ENCODE measurements at places on chromosomes 2 and 18.

DNA sequence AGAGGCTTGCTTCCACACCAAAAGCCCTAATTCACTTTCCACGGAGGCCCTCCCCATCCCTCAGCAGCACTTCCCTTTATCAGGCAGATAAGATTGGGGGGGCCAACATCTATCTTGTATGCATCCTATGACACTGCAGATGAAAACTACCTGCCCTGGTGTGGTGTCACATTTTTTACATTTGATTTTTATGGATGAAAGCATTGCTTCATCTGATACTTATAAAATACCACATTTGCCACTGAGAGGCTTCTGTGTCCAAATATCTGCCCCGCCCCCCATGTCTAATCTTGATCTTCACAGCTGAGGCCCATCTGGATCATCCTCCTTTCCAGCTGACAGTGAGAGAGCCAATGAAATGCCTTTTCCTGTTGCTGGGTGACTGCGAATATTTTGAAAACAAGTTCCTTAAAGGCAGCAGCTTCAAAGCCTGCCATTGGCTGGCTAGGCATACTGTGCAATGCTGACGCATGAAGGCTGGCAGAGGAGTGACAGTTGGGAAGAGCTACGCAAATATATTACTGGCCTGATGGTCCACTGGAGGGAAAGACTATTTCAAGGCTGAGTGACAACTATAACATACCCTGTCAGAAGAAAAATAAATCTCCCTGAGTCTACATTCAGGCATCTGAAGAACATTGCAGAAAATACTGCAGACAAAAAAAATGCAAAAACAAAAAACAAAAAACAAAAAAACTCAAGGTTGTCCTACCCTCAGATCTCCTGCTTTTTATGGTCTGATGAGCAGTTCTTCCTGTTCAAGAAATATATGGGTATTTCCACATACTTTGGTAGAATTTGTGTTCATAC, 318.7 kb downstream of the PDE11A start:
- DNase-seq: no peak

- no peak for DNase-seq
Measured at GRCh38 chr2:199160081-199160480, 297.7 kb downstream of the SATB2 start.

DNA sequence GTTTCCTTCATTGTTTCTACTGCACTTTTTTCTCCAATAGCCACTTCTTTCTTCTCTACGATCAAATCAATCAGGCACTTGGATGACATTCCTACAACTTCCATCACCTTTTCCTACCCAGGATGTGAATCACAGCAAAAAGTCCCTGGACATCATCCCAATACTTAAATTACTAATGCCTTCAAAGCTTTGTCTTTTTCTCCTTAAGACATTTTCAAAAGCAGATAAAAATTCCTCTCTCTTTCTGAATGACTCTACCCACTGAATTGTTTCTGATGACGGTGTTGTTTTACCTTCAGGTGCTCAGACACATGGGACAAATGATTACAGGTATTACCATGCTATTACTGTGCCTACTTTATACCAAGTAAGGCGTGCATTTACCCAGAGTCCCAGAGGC, 500.9 kb downstream of the FBXO15 start:
- no peak for DNase-seq

GRCh38 chr18:78069784-78070664, 820.4 kb downstream of the GALR1 start:
- no peak for DNase-seq

- no peak for DNase-seq
Measured at GRCh38 chr2:215607766-215608165, 171.9 kb upstream of the FN1 start.

- DNase-seq: no peak
Measured at GRCh38 chr2:45919711-45920111, 268.2 kb downstream of the PRKCE start.

GRCh38 chr2:224946895-224947294, 95.4 kb downstream of the DOCK10 start:
- DNase-seq: no peak

GRCh38 chr2:169315357-169315756, 47.0 kb downstream of the LRP2 start:
- no peak for DNase-seq

GRCh38 chr18:805008-805754, 6.9 kb downstream of the YES1 start:
- no peak for DNase-seq

DNA sequence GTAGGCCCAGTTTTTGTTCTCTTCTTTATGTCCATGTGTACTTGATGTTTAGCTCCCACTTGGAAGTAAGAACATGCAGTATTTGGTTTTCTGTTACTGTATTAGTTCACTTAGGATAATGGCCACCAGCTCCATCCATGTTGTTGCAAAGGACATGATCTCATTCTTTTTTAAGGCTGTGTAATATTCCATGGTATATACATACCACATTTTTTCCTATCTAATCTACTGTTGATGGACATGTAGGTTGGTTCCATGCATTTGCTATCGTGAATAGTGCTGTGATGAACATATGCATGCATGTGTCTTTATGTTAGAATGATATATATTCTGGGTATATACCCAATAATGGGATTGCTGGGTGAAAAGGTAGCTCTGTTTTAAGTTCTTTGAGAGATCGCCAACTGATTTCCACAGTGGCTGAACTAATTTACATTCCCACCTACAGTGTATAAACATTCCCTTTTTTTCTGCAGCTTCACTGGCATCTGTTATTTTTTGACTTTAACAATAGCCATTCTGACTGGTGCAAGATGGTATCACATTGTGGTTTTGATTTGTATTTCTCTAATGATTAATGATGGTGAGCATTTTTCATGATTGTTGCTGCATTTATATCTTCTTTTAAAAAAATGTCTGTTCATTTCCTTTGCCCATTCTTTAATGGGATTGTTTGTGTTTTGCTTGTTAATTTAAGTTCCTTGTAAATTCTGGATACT, 22.9 kb downstream of the LTBP1 start:
- no peak for DNase-seq

DNA sequence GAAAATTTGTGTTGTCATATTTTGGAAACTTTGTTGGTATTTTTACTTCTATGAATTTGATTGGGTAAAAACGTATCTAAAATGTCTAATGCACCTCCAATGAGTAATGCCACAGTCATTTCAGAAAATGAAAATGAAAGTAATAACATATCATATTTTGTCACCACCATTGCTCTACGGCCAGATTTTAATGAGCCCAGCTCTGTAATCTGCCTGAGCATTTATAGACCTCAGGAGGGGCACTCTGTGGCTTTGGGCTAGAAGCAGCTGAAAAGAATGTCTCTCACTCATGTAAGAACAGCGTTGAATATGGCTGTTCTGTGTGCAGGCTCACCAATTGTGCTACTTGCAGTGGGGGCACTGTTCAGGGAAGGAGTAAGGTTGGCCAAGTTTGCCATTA, 32.7 kb upstream of the ABCA12 start:
- DNase-seq: no peak

GRCh38 chr2:17470855-17471641, 47.2 kb downstream of the RAD51AP2 start:
- DNase-seq: no peak

DNA sequence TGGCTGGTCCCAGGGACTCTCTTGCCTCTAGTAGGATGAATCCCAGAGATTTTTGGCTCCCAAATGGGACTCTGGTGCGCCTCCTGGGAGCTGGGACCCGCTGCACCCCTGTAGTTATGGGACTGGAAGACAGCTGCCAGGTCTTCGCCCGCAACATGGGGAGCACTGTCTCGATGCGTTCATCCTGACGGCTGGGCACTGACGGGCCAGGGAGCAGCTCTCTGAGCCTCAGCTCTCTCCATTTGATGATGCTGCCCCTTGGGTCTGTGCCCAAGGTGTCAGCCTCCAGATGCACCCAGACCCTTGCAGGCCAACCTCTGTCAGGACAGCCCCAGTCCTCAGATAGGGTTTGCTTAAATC, 9.3 kb upstream of the ARMC9 start:
- DNase-seq: no peak

DNA sequence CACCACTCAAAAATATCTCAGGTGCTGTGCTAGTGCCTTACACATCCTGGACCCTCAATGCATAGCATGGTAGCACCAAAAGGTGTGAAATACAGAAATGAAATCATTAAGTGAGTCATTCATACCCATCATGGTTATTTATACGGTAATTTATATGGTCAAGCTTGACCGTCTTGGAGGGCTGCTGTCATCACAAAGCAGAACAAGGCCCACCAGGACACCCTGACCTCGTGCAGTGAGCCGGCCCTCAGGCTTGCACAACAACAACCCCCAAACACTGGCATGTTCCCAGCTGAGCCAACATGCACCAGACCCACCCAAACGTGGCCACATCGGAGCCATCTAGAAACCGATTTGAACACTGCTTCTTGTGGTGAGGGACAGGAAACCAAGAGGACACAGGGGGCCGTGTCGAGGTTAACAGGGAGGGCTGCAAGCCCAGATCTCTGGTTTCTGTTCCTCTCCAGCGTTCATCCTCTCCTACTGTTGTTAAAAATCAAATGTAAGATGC, 378.5 kb upstream of the ID2 start:
- DNase-seq: no peak

DNA sequence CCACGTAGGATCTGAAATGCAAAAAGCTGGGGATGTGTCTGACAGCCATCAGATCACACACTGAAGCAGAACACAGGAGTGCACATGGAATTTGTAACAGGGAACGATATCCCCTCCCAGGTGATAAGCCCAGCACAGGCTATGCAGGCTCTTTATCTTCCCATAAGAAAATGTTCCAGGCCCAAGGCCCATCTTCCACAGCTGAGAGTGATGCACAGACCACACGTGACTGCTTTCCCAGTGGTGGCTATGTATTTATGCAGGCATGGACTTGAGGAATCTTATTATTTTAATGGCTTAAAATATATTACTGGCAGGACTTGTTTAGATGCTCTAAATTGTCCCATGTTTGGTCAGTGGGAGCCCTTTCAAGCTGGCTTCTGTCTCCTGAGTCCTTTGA, 70.5 kb upstream of the AFF3 start:
- no peak for DNase-seq

- DNase-seq: no peak
Measured at GRCh38 chr2:15851076-15851693, 89.2 kb upstream of the MYCN start.

GRCh38 chr2:138617026-138617425, 115.5 kb downstream of the SPOPL start:
- DNase-seq: no peak

DNA sequence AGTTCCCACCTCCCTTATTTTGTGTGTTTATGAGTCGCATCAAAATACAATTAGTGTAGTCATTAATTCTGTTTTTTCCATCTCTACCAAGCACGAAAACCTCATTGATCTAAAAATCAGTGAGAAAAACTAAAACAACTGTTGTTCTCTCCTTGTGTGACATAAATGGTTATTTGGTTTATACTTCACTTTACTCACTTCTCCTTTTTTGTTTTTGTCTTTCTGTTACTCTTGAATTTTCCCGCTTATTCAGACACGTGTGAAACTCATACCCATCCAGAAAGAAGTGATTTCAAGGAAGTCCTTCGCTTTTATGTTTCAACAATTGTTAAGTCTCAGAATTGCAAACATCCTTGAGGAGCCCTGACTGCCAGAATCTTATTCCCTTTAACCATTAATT, 121.6 kb downstream of the EML6 start:
- DNase-seq: no peak

GRCh38 chr2:218820746-218821369, 10.7 kb downstream of the PRKAG3 start:
- DNase-seq: no peak

DNA sequence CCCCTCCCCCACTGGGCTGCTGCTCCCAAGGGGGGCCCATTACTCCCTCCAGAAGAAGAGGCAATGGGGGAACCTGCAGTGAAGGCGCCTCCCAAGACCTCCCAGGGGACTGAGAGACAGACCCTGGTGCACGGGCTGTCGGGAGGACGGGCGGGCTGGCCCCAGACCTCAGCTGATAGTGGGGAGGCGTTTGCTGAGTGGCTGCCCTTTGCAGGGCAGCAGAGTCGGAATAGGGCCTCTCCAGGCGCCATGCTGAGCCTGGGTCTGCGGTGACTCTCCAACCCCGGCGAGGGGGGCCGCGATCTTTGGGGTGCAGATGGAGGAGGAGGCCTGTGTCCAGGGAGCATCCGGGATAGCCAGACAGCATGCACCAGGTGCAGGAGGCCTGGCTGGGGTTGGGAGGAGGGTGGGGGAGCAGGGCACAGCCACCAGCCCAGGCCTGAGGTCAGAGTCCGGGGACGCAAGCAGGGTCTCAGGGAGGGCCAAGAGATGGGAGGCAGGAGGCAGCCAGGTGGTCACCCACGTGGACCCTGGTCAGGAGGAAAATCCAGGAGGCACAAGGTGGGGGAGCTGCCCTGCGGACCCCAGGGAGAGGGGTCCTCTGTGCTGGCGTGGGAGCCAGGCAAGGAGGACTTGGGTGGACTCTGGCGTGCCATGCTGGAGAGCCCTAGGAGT, 11.0 kb downstream of the CROCC2 start:
- no peak for DNase-seq

- no peak for DNase-seq
Measured at GRCh38 chr18:62239475-62239874, 52.4 kb downstream of the RELCH start.

DNA sequence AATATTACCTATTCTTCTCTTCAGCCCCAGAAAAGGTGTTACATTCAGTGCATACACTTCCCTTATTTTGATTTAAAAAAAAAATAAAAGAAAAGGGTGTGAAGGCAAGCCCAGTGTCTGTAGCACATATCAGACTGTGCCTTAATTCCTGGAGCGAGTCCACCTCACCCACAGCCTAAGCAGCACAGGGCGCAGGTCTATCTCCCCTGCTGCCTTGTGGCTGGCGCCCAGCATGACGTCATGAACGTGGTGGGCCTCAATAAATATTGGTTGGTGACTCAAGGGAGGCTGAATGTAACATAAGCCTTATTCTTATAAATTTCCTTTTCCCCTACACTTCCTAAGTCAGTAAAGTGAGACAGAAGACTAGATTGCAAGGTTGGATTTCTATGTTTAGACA, 26.4 kb downstream of the ST3GAL5 start:
- no peak for DNase-seq

- DNase-seq: no peak
Measured at GRCh38 chr2:68835621-68836020, 35.6 kb downstream of the BMP10 start.

DNA sequence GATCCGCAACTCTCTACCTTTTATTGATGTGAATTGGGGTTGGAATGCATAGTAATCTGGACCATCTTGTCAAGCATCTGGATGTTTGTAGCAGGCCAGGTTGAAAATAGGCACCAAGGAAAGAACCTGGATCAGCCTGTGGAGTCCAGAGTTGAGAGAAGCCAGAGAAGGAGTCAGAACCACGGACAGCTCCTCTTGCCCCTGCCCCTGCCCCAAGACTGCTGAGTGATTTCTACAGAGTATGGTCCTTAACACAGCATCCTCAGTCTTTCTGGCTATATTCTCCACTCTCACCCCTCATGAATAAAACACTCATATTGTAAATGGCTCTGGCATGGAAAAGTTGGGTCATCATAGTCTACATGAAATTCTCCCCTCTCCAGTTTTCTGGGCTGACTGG, 154.6 kb downstream of the LOXHD1 start:
- DNase-seq: no peak

- no peak for DNase-seq
Measured at GRCh38 chr18:40250236-40250635, 1704.8 kb upstream of the PIK3C3 start.
